ENCODE measurements at places on chromosomes 4 and X.

- no peak for DNase-seq
These were observed 26.3 kb upstream of the PDS5A start for GRCh38 chr4:40003986-40004385.

- no peak for DNase-seq
These were observed 12.2 kb upstream of the EDA start for GRCh38 chrX:69603566-69604194.

DNA sequence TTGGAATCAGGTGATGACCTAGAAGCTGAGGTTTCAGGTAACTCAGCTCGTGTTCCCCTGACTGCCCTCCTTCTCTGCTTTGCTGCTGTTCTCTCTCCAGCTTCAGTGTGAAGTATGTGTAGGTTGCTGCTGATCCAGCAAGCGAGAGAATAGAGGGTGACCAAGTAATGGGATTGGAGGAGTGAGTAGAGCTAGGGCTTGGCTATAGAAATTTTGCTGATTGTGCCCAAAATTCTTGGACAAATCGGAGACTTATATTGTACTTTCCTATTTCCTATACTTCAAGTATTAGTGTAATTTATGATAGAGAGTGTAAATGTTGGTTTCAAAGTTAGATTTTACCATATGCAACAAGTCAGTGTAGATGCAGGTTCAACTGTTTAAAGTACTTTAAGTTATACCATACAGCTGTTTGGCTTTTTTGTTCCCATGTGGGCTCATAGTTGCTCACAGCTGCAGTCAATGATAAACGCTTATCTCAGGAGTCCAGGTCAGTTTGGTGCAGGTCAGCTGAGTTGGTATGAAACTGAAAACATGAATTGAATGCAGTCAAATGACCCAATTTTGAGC, 48.0 kb downstream of the RAPGEF2 start:
- no peak for DNase-seq

GRCh38 chrX:9087271-9088040, 53.5 kb upstream of the FAM9B start:
- DNase-seq: no peak

GRCh38 chr4:183971929-183972490, 66.9 kb downstream of the STOX2 start:
- DNase-seq: no peak

DNA sequence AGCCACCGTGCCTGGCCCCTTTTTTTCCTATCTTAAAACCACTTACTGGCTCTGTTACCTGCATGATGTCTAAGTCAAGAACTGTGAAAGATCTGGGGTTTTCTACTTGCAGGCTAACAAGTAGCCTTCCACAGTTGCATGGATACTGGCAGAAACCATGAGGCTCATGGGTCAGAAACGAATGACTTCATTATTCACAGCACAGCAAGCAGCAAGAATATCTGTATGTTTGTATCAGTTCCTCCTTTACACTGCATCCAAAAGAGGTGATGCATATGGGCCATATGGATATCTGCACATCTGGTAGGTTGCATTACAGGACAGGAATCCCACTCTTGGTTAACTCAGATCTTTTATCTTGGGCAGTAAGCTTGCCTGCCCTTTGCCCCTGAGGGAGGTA, 154.9 kb upstream of the NUDT6 start:
- DNase-seq: no peak

- DNase-seq: no peak
These were observed 5.3 kb upstream of the EBP start for GRCh38 chrX:48516285-48516684.

DNA sequence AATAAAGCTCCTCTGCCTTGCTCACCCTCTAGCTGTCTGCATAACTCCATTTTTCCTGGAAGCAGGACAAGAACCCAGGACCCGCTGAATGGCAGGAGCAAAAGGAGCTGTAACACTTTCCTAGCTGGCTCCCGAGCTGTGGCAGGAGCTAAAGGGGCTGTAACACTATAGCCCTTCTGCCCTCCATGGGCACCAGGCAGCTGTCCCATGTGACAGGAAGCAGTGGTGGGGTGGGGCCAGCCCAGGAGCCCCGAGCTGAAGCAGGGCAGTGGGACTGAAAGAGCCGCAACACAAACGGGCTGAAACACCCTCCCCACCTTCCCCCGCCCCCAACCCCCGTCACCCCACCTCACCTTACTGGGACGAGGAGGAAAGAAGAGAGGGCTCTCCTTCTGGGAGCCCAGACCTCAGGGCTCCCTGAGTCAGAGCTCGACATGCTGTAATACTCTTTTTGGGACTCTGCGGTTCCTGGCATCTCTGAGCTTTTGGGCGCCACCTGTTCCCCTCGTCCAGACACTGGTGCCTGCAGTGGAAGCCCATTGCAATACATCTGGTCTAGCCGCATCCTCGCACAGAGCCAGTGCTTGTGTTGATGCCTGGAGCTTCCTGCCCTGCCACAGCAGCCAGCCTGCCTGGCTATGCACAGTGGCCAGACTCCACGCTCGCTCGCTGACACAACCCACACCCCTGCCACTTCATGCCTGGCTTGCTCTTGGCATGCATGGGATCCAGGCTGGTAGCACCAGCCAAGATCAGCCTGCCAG, 39.4 kb downstream of the PPM1K start:
- DNase-seq: no peak

GRCh38 chr4:137283737-137284136, 248.6 kb downstream of the PCDH18 start:
- DNase-seq: no peak

DNA sequence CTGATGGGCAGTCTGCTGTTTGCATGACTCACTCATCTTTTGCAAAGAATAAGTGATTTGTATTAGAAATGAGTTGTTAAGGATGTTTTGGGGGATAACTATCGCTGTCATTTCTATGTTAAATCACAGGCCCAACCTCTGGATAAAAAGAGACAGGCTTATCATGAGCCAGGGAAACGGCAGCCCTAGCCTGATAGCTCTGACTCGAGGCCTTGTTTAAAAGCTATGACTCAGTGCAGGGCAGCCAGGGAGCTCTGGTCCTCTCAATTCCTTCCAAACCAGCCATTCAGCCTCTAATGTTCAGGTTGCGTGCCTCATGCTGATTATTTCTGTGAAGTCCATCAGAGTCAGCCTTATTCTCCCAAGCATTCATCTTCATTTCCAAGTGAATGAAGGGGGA, 305.9 kb upstream of the HAND2 start:
- DNase-seq: peak; percentile 29

DNA sequence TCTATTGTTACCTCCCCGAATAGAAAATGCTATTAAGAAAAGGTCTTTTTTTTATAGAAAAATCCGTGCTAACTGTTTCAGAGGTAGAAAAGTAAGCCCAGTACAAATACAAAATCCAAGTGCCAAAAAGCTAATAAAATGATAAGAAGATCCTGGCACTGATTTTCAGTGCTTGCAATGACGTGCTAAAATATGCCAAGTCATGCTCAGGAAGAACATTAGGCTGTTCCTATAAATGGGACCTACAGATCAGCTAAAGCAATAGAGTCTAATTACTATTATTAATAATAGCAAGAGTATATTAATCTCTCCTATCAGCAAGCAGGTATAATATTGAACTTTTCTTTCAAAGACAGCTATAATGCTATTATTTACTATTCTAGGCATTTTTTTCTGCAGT, 305.8 kb downstream of the PPARGC1A start:
- no peak for DNase-seq

- no peak for DNase-seq
These were observed 122.4 kb upstream of the ETNPPL start for GRCh38 chr4:108885211-108885610.
